ENCODE measurements at places on chromosomes 7 and 10.

GRCh38 chr7:23864973-23865372, 155.0 kb downstream of the STK31 start:
- DNase-seq = no peak

GRCh38 chr10:102555781-102556328, 52.1 kb downstream of the SUFU start:
- DNase-seq = no peak

DNA sequence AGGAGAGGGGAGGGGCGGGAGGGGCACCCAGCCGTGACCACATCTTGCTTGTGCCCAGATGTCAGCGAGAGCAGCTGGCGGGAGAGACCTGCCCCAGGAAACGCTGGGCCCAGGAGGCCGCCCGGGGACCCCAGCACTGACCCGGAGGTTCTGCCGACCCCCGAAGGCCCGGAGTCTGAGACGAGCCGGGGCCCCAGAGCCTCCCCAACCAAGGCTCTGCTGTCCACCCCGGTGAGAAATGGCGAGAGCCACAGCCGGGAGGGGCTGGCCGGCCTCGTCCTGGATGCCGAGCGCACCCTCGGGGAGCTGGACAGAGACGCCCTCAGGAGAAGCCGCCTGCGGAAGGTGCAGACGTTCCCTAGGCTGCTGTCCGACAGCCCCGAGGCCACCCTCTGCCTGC, 25.9 kb downstream of the KNDC1 start:
- no peak for DNase-seq

DNA sequence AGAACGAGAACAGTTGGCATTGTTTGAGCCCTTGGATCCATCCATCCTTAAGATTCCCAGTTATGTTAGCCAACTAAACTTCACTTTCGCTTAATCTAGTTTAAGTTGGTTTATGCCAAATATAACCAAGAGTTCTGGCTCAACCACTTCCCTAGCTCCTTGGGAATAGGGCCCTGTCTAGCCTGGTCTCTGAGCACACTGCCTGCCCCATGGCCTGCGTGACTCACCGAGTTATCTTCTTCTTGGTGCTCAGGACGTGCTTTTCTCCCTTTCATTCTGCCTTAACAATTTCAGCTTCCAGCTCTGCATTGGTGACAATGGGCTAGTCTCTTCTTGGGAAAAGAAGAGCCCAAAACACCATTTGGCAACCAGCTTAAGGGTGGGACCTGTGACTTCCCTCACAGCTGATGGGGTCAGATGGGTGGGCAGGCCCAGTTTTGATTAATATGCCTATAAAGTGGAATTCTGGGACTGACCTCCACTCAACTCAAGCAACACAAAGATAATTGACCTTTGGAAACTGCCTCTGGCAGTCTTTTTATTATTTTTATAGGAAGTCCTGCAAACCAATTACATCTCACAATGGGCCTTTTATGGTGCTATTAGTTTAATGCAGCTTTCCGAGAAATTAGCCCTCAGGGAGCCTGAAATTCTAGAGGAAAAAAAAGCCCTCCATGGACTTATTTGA, 126.4 kb downstream of the CFAP58 start:
- DNase-seq = no peak

GRCh38 chr10:86314616-86315548, 51.7 kb downstream of the GRID1 start:
- no peak for DNase-seq

GRCh38 chr7:83613232-83613631, 35.7 kb downstream of the SEMA3E start:
- DNase-seq = no peak

DNA sequence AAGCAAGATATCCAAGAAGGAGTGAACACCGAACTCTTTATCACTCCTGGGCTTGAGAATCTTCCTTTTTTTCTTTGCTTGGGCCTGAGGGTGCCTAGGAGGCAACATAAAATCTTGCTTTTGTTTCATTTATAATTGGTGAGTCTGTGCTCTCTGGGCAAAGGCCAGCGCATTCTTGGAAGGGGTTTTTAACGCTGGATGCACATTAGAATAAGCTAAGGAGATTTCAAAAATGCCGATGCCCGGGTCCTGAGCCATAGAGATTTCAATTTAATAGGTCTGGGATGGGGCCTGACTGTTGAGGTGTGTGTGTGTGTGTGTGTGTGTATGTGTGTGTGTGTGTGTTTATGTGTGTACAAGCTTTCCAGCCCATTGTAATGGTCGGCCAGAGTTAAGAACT, 62.0 kb upstream of the SORCS3 start:
- DNase-seq = no peak

GRCh38 chr7:91671245-91671644, 209.3 kb downstream of the MTERF1 start:
- no peak for DNase-seq

- no peak for DNase-seq
These were observed 427.4 kb downstream of the PTPRN2 start for GRCh38 chr7:158160199-158160598.

DNA sequence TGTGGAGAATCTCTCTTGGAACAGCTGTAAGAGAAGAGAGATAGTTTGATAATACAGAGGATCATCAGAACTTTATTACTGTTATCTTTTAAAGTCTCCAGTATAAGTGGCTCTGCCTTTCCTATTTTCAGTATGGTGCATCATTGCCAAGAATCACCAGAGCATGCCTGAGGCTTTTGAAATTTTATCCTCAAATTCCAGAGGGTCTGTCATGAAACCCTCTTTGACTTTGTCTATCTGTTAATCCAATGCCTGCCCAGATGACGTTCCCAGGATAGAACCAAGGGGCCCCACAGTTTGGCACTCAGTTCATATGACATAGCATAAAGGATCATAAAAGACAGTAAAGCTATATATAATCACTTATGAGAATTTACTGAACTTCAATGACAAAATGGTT, 35.3 kb upstream of the SEMA3C start:
- DNase-seq = no peak

GRCh38 chr7:158759749-158760444, 55.3 kb upstream of the NCAPG2 start:
- no peak for DNase-seq

DNA sequence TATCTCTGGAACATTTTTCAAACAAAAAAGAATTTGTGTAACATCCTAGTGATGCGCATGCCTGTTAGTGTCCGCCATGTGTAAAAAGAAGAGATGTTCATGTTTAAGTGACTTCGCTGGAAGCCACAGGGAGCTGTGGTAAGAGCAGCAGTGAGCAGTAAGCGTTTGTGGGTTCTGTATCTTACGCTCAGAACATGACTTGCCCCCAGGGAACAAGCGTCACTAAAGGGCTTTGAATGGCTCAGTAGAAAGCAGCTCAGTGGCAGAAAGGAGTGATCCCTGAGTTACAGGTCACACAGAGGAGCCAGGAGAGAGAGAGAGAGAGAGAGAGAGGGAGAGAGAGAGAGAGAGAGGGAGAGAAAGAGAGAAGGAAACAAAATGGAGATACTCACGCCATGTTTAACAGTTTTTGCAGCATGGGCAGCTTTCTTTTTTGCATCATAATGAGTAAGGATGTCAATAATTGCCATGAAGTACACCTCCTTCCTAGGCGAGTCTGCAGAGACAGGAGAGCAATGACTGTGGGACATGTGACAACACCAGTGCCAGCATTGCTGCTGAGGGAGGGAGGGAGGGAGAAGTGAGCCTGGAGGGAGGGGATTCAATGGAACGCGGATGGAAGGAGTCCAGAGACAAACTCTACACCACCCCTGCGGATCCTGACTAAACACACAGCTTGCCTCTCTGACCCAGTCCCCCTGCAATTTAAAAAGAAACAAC, 174.6 kb downstream of the PIP4K2A start:
- no peak for DNase-seq

DNA sequence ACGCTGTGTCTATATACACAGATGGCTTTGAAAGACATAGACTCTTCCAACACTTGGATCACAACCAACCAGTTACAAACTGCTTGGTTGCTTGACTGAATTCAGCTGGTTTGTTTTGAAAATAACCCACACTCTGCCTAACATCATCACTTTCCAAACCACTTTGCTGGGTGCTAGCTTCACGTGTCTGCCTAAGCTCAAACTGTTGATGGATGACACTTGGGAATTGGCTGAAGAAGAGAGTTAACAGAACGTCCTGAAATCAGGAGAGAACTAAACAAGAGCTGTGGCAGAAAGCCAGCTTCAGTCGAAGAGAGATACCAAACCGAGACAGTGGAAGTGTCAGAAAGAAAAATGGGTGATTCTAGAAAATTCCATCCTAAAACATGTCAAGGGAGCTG, 420.8 kb upstream of the AUTS2 start:
- DNase-seq = no peak

GRCh38 chr10:44589181-44589943, 204.5 kb upstream of the CXCL12 start:
- no peak for DNase-seq

- no peak for DNase-seq
These were observed 127.2 kb upstream of the CDK6 start for GRCh38 chr7:92963566-92963965.

DNA sequence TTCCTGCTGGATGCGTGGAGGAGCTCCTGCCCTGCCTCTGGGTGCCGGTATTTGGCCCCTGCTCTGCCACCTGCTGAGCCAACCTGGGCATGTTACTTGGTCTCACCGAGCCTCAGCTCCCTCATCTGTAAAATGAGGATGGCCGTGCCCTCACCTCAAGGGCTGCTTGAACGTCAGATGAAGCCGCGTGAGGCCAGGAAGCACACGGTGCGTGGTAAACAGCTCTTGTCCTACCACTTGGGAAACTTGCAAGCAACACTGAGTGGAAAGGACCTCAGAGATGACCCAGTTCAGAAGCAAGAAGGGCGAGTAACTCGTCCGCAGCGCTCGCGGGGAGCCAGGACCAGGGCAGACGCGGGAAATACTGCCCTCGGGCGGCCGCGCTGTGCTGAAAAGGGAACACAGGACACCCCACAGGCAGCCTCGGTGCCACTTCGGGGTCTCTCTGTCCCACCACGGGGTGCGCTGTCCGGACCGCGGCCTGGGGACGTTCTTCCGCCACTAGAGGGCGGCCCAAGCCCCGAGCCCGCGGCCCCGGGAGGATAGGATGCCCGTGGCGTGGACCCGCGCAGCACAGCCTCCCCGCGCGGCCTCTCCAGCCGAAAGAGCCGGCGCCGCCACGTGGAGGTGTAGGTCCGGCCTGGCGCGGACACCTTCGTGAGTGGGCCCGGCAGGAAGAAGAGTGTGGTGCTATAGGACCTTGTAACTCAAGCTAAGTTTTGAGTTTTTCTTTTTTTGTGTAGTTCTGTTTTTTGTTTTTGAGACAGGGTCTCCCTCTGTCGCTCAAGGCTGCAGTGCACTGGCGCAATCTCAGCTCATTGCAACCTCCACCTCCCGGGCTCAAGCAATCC, 94.1 kb downstream of the PRKAG2 start:
- peak; percentile 36 for DNase-seq

DNA sequence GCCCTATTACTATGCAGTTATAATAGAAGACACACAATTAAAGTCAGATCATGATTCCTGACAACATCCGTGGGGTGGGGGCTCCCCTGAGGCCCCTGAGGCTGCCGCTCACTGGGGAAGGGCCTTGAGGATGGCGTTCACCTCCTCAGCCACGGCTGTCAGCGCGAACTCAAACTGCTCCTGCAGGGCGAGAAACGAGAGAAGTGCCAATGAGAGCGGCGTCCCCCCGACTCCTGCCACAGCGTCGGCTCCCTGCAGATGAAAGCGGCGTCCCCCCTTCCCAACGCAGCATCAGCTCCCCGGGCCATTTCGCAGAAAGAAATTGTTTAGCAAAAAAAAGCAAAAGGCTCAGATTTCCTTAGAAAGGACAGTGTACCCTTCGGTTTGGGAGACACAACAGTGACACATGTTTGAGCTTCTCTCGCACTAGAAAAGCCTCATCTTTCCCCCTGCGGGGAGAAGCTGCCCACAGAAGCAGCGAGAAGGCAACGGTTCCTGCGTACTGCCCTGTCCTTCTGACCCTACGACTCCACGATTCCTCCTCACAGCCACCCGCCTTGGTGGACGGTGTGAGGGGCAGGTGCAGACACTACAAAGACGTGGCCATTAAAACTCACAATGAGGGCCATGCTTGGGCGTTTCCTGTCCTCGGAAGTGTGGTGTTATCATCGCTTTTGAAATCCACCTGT, 203.9 kb downstream of the DNAJB6 start:
- DNase-seq = no peak

DNA sequence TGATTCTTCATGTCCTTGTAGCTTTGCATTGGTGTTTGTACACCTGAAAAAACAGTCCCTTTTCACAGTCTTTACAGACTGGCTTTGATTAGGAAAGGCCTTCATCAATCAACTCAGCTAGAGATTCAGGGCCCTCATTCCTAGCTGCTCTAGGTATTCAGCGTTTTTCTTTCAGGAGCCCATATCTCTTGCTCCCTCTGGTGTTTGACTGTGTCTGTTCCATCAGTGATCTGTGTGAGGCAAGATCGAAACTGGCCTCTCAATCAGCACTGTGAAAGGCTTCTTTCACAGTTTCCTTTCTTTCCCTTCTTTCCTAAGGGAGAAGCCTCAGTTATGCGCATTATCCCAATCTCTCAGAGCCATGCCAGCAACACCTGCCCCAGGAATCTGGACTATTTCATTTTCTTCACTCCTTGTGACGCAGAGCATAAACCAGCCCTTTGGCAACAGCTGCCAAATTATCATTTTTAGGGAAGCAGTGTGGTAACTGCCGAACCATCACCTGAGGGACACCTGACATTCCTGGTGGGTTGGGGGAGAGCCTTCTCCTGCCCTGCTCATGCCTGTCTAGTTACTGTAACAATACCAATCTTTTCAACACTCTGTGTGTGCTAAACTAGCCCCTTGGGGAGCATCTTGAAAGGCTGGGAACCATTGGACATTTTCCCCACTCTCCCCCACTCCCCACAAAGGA, 75.7 kb upstream of the CCDC71L start:
- DNase-seq = peak; percentile 8

GRCh38 chr10:68345621-68346020, 12.9 kb upstream of the PBLD start:
- DNase-seq = no peak
